ENCODE measurements at places on chromosomes 5 and 9.

- DNase-seq: no peak
Measured at GRCh38 chr5:133275631-133276030, 223.8 kb downstream of the HSPA4 start.

GRCh38 chr5:37569466-37569865, 190.3 kb downstream of the WDR70 start:
- DNase-seq: no peak

DNA sequence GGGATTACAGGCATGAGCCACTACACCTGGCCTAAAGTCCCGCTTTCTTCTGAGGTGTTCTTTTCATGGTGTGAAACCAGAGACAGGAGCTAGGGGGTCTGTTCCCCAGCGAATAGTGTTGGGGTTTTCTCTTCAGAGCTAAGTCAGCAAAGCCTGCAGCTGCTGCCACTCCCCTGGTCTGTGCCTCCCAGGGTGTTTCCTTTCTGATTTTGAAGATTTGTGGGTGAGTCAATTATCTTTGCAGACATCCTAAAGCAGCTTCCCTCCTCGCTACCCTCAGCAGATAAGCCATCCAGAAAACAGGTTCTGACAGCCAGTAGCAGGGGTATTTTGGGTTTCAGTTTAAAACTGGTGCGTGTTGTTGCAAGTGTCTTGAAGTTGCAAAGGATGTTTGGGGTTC, 72.0 kb upstream of the IQGAP2 start:
- no peak for DNase-seq

DNA sequence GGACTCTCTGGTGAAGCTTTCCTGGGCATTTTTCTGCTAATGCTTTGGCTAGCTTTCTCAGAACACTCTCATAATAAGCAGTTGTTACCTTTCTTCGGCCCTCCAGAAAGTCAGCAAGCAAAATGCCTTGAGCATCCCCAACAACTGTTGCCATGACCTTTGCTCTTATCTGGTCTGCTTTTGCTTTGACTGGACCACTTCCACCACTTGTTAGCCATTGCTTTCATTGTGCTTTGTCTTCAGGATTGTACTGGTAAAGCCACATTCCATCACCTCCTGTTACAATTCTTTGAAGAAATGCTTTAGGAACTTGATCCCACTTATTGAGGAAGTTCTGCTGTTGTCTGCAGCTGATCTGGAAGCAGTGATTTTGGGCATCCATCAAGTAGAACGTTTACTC, 35.7 kb downstream of the RAD50 start:
- DNase-seq: no peak

GRCh38 chr5:82540301-82540700, 262.1 kb upstream of the RPS23 start:
- DNase-seq: no peak

DNA sequence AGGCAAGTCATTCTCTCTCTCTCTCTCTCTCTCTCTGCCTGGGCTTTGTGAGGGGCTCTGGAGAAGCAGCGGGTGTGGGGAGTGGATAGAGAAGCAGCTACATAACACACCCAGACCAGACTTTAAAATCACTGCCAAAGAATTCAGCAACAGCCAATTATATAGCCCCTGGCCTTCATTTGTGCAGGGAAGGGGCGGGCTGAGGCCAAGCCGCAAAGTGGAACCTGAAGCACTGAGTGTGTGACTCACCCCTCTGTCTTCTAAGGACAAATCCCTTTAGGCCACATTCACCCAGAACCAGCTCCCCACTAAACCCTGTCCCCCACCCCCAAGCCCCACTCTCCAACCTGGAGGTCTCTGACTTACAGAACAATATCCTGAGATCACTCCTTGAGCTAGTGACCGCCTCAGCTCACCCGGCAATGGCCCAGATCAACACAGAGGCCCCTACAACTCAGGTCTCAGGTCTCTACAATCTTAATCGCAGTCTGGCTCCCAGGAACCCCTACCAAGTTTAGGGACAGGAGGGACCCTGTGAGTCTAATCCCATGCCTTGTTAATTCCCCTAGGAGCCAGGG, 6.0 kb downstream of the B4GALT1 start:
- peak; percentile 49 for DNase-seq

GRCh38 chr9:123739387-123739786, 190.5 kb downstream of the DENND1A start:
- DNase-seq: peak; percentile 51

- DNase-seq: peak; percentile 18
Measured at GRCh38 chr5:120464627-120465435, 731 bp downstream of the PRR16 start.

DNA sequence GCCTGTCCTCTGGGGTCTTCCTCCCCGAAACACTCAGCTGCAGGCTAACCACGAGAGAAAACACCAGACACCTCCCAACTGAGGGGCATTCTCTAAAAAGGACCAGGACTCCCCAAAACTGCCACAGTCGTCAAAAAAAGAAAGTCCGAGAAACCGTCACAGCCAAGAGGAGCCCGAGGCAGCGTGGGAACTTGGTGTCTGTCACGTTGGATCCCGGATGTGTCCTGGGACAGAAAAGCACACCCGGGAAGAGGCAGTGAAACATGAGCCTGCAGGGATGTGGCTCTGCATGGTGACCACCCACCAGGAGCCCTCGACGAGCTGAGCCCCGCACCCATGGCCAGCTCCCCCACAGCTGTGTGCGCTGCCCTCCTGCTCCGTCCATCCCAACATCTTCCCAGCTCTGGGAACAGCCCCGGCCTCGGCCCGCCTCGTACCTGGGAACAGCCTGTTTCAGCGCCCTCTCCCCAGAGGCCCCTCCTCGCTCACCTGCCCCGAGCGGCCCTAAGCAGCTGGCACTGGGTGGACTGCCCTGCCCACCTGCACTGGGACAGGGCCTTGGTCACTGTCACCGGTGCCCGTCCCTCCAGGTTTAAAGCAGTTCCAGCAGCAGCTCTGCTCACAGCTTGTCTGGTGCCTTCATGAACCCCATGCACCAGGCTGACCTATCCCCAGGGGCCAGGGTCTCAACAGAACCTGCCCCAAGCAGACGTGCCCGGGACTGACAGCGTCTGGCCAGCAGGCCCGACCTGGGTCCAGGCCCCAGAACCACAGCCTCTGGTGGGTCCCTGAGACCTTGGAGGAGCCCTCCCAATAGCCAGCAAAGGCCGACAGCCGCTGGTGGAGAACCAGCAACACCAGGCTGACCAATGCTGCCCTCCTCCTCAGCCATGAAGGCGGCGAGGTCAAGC, 10.9 kb downstream of the SLC12A7 start:
- DNase-seq: no peak

DNA sequence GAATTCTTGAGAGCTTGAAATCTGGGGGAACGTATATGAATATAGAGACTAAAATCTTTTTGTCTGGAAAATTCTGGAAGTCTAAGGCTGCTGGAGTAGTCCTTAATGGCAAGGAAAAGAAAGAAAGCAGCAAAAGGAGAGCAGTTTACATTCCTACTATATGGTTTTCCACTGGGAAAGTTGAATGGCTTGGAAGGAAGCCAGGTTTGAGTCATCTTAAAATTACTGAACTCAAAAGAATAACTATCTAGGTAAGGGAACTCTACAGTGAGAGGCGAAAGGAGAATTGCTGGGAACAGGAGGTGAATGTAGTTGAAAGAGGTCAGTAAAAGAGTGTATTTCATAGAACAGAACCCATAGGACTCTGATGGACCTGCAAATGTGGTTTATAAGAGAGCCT, 258.1 kb upstream of the EDIL3 start:
- no peak for DNase-seq
